Activated CD4-positive, alpha-beta T cell treated with anti-CD3 and anti-CD28 coated beads for 24 hours (primary cell): ENCODE measurements at places on chromosomes 16 and 17.

- no peak for DNase-seq
These were observed 88.9 kb downstream of the RBFOX1 start for GRCh38 chr16:7421578-7421977.

- DNase-seq = no peak
These were observed 30.4 kb downstream of the ATP2C2 start for GRCh38 chr16:84398701-84399100.

GRCh38 chr16:7548796-7549318, 216.2 kb downstream of the RBFOX1 start:
- no peak for DNase-seq

GRCh38 chr16:73051961-73052360, 4.0 kb upstream of the ZFHX3 start:
- no peak for DNase-seq

GRCh38 chr16:20799599-20799998, 6.7 kb downstream of the ERI2 start:
- DNase-seq = no peak

GRCh38 chr16:49455181-49455990, 81.8 kb downstream of the C16orf78 start:
- DNase-seq = no peak

GRCh38 chr16:14420721-14421488, 209.2 kb downstream of the PARN start:
- DNase-seq = no peak

- no peak for DNase-seq
These were observed 496.9 kb upstream of the ZFHX3 start for GRCh38 chr16:73544826-73545225.

DNA sequence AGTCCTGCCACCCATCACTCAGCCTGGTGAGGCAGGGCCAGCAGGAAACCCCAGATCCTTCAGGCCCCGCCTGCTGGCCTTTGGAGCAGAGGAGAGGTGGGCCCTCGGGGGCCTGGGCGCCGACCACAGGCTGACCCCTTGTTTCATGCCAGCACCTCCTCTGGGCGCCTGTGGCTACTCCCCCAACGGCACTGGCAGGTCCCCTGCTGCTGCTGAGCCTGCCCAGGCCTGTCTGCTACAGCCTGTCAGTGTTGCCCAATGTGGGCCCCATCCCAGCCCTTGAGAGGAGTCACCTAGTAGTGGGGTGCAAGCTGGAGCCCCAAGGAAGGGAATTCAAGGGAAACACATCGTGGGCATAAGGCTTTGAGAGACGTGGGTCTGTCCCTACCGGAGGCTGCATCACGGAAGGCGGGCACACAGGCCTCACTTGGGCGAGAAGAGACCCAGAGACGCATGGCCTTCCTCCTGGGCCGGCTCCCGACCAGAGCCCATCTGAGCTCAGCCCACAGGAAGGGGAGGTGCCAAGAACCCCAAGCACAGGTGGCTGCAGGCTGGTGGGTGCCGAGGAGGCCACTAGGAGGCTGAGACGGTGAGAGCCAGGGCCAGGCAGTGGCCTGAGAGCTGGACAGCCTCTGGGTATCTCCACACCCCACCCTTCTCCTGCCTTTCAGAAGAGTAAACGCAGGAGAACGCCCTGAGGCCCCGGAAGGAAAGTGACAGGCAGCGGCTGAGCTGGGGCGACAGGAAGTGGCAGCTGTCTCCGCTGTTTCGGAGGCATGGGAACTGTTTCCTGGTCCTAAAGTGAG, 8.0 kb upstream of the FASN start:
- peak; percentile 54 for DNase-seq

DNA sequence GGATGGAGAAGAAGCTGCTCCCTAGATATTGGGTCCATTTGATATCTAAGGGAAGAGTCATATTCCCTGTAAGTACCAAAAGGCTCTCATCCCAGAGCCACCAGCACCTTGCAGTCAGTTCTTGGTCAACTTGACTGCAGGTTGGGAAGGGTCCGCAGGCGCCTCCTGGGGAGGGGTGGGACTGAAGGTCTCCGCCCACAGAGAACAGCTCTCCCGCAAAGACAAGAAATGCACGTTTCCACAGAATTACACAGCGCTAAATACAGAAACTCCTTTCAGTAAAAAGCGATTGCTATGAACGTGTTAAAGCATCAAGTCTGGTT, 864 bp upstream of the CTCF start:
- DNase-seq = no peak

GRCh38 chr16:47142486-47142820, 1.3 kb downstream of the NETO2 start:
- no peak for DNase-seq
